ENCODE measurements at places on chromosomes 13 and 19. TPM values are rescaled to one million over a fixed set of nuclear protein-coding genes. Genes with fewer than 3 reads are reported as not detected.

PCP2 gene
- polyA plus RNA-seq, result not detected

DIRAS1 gene
- 39.8 TPM for polyA plus RNA-seq

HPN gene
- 0.15 TPM for polyA plus RNA-seq

C1QTNF9B gene
- 0.24 TPM for polyA plus RNA-seq

CPB2 gene
- polyA plus RNA-seq, result not detected

RYR1 gene
- 0.44 TPM for polyA plus RNA-seq
